ENCODE measurements at places on chromosomes 2 and 18.

DNA sequence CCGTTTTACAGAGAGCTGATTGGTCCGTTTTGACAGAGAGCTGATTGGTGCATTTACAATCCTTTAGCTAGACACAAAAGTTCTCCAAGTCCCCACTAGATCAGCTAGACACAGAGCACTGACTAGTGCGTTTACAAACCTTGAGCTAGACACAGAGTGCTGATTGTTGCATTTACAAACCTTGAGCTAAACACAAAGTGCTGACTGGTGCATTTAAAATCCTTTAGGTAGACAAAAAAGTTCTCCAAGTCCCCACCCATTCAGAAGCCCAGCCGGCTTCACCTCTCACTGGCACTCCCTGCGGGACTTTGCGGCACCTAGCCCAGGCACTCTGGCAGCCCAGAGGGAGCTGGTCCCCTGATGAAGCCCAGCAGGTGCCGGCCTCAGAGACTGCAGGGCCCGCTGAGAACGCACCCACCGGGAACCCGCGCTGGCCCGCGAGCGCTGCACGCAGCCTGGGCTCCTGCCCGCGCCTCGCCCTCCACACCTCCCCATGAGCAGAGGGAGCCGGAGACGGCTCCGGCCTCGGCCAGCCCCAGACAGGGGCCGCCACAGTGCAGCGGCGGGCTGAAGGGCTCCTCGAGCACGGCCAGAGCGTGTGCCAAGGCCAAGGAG lies 508.1 kb upstream of the CHAC2 start:
- no peak for DNase-seq

- DNase-seq: no peak
These were observed 603.5 kb upstream of the HS6ST1 start for GRCh38 chr2:128922154-128922553.

DNA sequence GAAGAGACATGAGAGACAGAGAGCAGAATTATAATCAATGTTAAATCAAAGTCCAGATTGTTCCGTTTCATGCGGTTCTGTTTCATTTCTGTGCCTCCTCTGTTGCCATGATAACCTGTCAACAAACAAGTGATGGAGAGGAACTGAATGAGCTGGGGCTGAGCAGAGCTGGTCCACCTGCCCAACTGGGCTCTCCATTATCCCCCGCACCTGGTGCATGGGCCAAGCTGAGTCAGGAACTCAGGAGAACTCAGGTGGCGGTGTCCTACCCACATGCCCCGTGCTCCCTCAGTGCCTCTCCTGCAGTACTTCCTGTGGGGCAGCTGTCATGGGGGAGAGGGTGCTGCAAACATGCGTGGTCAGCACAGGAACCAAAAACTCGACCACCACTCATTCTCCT lies 178.8 kb downstream of the TTC32 start:
- no peak for DNase-seq

- no peak for DNase-seq
These were observed 98.6 kb upstream of the FANCL start for GRCh38 chr2:58339548-58340243.

GRCh38 chr18:50674307-50674980 lies 114.6 kb downstream of the MAPK4 start:
- no peak for DNase-seq

GRCh38 chr2:138632066-138632620 lies 130.6 kb downstream of the SPOPL start:
- no peak for DNase-seq

- no peak for DNase-seq
These were observed 40.3 kb upstream of the HNMT start for GRCh38 chr2:137924019-137924418.

DNA sequence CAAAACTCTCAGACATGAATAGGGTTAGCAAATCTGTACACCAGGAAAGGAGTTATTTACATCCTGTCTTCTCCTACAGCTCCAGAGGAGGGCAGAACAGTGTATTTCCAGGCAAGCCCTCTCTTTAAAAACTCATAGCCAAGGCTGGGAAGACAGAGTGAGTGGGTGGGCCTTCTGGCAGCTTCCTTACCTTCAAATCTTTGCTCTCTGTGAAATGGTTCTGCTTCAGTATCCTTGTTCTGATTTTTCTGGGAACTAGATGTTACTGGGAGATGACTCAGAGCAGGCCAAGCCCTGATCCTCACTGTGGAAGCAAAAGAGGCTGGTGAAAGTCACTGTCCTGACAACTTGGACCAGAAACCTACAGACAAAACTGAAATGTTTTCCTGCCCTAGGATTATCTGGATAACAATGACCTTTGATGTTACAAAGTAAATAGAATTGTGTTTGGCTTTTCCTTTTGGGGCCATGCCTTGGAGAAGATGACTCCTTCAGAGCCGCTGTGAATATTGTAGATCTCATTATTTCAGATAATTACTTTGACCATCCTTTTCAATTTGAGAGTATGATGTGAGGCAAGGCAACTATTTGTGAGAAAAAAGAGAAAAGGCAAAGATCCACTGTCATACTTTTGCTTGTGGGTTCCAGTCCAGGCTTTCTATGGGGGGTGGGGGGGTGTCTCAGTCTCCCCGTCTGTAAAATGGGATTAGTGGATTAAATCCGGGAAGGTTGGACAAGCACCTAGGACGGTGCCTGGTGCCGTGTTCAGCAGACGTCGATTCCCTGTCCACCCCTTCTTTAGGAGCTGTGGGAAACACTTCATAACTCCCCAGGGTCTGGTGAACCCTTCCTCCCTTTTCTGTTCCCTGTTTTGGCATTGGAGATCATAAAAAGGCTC lies 644 bp upstream of the QPCT start:
- no peak for DNase-seq

DNA sequence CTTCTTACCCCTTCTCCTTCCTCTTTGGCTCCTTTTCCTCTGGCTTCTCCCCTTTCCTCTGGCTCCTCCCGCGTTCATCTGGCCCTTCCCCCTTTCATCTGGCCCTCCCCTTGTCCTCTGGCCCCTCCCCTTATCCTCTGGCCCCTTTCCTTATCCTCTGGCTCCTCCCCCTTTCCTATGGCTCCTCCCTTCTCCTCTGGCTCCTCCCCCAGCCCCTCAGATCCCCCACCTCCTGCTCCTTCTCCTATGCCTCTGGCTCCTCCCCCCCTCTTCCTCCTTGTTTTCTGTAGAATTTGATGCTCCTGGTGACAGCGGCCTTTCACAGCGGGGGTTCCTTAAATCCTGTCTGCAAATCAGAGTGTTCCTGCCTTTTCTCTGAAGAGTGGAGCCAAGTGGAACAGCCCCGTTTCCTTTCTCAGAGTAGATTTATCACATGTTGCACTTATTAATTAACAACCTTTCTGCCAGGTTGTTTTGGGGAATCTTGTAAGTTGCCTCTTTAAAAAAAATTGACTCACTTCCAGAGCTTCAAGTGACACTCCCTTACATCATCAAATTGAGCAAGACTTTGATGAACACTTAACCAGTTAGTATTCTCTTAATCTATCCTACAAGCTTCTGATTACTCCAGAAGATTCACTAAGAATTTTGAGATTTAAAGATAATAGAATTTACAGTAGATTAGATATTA lies 27.9 kb downstream of the FABP1 start:
- no peak for DNase-seq

- peak; percentile 54 for DNase-seq
These were observed 612.0 kb downstream of the IRS1 start for GRCh38 chr2:226187616-226188015.

GRCh38 chr2:156466739-156467405 lies 30.7 kb downstream of the GPD2 start:
- DNase-seq: peak; percentile 56

DNA sequence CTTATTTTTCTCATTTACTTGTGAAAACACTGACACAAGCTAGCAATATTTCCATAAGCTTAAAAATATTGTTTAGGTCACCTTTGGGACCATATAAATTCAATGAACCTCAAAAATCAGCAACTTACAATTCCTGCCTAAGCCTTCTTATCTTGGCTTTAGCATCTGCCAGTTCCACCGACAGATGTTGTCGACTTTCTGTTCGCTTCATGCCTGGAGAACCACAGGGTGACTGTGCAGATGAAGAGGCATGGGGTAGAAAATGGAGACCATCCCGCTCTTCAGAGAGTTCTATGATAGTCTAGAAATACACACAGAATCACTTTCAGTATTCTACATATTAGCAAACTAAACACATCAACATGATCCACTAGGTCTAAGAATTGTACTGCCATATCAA lies 64.2 kb downstream of the CCDC88A start:
- no peak for DNase-seq

- no peak for DNase-seq
These were observed 166.5 kb downstream of the THADA start for GRCh38 chr2:43429369-43429768.

- DNase-seq: peak; percentile 25
These were observed 874 bp downstream of the CLIP4 start for GRCh38 chr2:29115797-29116781.

GRCh38 chr18:79679552-79680099 lies at the start of gene CTDP1:
Gene CTDP1 (plus strand): TSS chr18:79679803. CDS start chr18:79679948, 145 bp downstream.
- DNase-seq: peak; percentile 96

DNA sequence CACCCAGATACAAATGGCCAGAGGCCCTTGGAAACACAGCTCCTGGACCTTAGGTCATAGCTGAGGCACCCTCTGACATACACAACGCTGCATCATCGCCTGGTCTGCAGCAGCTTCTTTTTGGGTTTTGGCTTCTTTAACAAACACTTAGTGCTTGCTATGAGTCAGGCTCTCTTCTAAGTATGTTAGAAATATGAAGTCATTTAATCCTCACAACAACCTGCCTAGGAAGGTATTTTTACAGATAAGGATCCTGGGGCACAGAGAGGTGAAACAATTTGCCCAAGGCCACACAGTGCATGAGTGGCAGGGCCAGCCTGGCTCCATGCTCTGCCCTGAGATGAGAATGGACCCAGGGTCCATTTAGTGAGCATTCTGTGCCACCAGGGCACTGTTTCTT lies 96.6 kb downstream of the TMEM17 start:
- no peak for DNase-seq

- DNase-seq: no peak
These were observed 150.9 kb downstream of the ACTR3 start for GRCh38 chr2:114040826-114041225.

DNA sequence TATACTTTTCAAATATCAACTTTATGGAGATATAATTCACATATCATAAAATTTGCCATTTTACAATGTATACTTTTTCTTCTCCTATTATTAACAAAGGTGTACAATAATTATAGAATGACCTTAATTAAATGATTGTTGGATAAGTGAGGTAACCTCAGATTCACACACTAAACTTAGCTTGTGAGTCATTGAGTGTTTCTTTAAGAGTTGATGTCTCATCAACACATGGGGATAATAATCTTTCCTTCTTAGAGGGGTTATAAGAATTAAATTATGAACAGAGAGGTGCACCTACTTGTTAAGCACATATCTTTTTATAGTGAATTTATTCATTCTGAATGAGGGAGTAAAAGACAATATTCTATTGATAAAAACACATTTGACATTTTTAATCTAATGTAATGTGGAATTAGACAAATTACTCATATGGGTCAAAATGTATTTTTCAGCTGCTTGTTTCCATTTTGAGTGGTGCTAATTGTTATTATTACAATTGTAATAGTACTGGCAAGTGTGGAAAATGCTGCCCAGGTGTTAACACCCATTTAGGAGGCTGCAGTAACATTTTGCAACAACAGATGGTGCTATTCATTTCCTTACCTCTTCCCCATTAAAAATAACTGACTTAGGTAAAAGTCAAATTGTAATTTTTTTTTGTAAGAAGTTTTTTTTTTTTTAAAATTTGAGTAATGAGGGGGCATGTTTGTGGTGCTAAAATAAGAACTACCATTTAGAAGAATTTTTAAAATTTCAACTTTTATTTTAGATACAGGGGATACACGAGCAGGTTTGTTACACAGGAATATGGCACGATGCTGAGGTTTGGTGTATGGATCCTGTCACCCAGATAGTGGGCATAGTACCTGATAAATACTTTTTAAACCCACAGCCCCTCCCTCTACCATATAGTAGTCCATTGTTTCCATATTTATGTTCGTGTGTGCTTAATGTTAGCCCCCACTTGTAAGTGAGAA lies 32.1 kb upstream of the DYNAP start:
- DNase-seq: no peak

DNA sequence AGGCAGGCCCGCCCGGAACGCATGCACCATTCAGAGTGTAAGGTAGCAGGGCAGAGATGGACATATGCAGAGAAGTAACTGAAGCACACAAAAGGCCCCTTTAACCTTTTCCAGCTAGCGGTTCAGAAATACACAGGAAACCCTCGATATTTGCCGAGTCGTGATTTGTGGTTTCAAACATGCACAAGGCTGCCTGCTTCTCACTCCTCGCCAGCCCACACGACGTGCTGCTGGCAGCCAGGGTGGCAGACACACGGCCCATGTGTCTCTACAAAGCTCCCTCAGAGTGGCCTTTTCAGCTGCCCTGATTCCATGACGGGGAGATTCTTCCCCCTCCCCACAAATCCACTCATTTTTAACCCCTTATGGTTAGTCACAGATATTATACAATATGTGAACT lies 23.6 kb downstream of the ZBTB7C start:
- no peak for DNase-seq

DNA sequence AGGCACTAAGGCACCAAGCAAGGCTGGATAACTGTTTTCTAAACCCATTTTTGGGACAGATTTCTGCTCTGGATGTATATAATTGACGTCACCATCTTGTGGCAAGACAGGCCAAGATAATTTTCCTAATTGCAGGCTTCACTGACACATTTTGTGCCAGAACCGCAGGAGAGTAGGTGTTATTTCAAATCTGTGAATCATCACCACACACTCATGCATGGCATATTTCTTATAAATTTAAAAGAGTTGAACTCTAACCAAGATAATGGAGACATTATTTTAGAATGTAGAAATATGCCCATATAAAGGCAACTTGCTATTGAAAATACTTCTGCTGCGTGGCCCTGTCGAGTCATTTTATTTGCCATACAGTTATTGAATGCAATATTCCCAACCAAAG lies 68.3 kb upstream of the ACYP2 start:
- no peak for DNase-seq

- DNase-seq: no peak
These were observed 168.3 kb downstream of the MAP2 start for GRCh38 chr2:209592106-209592505.

- DNase-seq: no peak
These were observed 81.5 kb downstream of the CD226 start for GRCh38 chr18:69866212-69866611.

DNA sequence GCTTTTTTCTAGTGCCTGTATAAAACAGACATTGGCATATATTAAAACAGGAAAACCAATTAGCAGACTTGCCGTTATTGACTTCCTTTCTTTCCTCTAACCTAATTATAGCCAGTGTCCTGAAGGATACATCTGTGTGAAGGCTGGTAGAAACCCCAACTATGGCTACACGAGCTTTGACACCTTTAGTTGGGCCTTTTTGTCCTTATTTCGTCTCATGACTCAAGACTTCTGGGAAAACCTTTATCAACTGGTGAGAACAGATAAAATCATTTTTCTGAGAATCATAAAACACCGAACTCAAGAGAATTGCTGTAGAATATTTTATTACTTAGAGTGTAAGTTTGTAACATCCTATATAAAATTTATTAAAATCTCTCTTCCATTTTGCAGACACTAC lies 74.3 kb downstream of the SCN2A start:
- DNase-seq: no peak

- DNase-seq: no peak
These were observed 230.8 kb downstream of the CELF4 start for GRCh38 chr18:37334631-37335408.

GRCh38 chr2:109680523-109681297 lies 66.5 kb downstream of the SOWAHC start:
- DNase-seq: no peak
